Activated B cell treated with CpG ODN at 0.5 μM for 24 hours (primary cell): ENCODE measurements at places on chromosomes 3 and 15.
A peak's percentile ranks its signal among the peaks of the same experiment; 100 is the strongest.

- no peak overlapping the region for H3K4me3 ChIP-seq
- H3K36me3 ChIP-seq: no peaks in the 10 kb centered on the region
- no peaks in the 10 kb centered on the region for H3K27me3 ChIP-seq
- no peaks in the 10 kb centered on the region for H3K4me1 ChIP-seq
- no peak for DNase-seq
These were observed 80.2 kb downstream of the ADAMTS17 start for GRCh38 chr15:100261302-100262240.

GRCh38 chr3:63047068-63047467 lies 171.9 kb upstream of the CADPS start:
- H3K4me3 ChIP-seq: no peak overlapping the region
- peaks cover 25% of the 10 kb centered on the region for H3K4me1 ChIP-seq
- H3K27me3 ChIP-seq: no peaks in the 10 kb centered on the region
- H3K36me3 ChIP-seq: no peaks in the 10 kb centered on the region
- H3K27ac ChIP-seq: no peak overlapping the region
- no peak for DNase-seq

DNA sequence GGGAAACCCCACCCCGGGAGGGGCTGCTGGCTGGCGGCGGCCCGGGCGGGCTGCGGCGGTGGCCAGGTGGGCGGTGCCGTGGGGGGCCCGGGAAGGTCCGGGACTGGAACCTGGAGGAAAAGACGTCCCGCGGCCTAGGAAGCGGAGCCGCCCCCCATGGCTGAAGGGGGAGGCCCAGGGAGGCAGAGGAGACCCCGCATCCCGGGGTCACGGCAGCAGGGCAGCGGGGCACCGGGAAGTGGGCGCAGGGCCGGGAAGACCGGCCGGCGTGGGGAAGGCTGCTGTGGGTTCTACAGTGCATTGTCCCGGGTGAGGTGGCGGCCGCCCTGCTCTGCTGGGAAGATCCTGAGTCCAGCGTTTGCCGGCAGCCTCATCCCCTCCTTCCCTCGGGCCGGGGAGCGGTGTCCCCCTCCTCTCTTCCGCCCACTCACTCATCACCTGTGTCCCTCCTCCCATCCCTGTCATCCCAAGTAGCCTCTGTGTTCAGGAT lies 525 bp upstream of the FSTL1 start:
- no peak overlapping the region for H3K27ac ChIP-seq
- peaks cover 40% of the 10 kb centered on the region for H3K27me3 ChIP-seq
- H3K4me1 ChIP-seq: peaks cover 12% of the 10 kb centered on the region
- no peak for DNase-seq
- peak overlapping the region; percentile 35 for H3K4me3 ChIP-seq
- H3K36me3 ChIP-seq: no peaks in the 10 kb centered on the region

- no peak overlapping the region for H3K4me3 ChIP-seq
- H3K4me1 ChIP-seq: no peaks in the 10 kb centered on the region
- H3K27me3 ChIP-seq: no peaks in the 10 kb centered on the region
- no peak overlapping the region for H3K27ac ChIP-seq
- H3K36me3 ChIP-seq: peaks cover 13% of the 10 kb centered on the region
These were observed 207.1 kb downstream of the GBE1 start for GRCh38 chr3:81554388-81554787.

DNA sequence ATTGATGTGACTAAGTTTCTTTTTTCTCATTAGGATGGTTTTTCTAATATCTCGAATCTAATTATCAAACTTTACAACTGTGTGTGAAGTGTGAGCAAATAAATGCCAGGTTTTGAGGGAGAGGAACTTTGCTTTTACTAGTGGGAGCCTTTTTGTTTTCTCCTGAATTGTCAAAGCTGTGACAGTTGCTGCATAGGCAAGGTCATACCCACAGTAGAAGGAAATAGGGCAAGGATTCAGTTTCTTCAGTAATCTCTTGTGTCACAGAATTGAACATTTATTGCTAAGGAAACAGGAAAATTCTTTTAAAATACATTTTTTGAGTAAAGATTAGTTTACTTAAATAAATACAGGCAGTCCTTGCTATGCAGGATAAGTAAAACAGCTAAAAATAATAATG lies 19.5 kb downstream of the GMPS start:
- H3K27ac ChIP-seq: no peak overlapping the region
- H3K27me3 ChIP-seq: no peaks in the 10 kb centered on the region
- H3K4me3 ChIP-seq: no peak overlapping the region
- H3K4me1 ChIP-seq: peaks cover 14% of the 10 kb centered on the region
- no peak for DNase-seq

DNA sequence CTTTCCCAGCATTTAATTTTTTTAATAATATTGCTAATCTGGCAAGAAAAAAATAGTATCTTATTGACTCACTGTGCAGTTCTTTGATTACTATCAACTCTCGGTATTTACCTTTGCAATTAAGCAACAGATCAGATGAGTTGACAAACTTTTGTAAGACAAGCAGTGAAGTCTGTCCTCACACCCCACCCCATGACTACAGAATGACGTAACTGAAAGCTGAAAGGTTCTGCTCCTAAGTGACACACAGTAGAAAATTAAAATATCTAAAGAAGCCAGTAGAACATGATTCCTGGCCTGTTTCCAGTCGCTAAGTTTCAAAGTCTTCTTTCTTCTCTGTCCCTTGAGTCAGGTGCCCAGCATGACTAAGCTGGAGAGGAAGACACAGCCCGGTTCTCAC lies 135.5 kb downstream of the STT3B start:
- no peak overlapping the region for H3K27ac ChIP-seq
- H3K27me3 ChIP-seq: no peaks in the 10 kb centered on the region
- no peak overlapping the region for H3K4me3 ChIP-seq
- no peaks in the 10 kb centered on the region for H3K4me1 ChIP-seq
- peaks cover 93% of the 10 kb centered on the region for H3K36me3 ChIP-seq

DNA sequence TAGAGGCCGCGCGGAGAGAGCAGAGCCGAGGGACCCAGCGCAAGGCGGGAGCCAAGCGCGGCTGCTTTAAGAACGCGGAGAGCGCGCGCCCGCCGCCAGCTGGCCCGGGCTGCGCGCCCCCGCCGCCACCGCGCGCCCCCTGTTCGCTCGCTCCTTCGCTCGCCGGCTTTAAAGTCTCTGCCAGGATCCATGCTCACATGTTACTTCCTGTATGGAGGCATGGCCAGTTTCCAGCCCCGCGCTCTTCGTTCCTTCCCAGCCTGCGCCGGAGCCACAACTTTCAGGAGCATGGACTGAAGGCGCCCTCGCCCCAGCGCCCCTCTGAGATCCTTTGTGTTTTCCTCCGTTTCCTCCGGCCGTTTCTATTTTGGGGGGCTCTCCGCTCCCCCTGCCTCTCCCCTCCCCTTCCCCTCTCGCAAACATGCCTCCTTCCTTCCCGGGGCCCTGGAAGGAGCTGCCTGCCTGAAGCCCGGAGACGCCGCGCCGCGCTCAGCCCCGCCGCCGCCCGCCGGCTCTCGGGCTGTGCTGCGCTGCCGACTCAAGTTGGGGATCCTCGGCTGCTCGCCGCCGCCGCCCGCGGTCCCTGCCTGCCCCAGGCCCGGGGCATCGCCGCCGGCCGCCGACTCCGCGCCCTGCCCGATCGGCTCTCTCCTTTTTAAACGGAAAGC lies at the start of gene PTPRG:
Gene PTPRG (plus strand): TSS at position 198 of the 668 bp plus-strand sequence. CDS start 717 bp downstream, outside the sequence.
- H3K4me3 ChIP-seq: peak within 1 kb of the TSS; percentile 82
- DNase-seq: no peak
- peaks cover 63% of the 10 kb centered on the region for H3K27me3 ChIP-seq
- H3K36me3 ChIP-seq: no peaks in the 10 kb centered on the region

GRCh38 chr15:25874379-25874778 lies 11.3 kb upstream of the ATP10A start:
- DNase-seq: no peak
- no peak overlapping the region for H3K27ac ChIP-seq
- peaks cover 3% of the 10 kb centered on the region for H3K27me3 ChIP-seq
- no peak overlapping the region for H3K4me3 ChIP-seq
- H3K4me1 ChIP-seq: peaks cover under 1% of the 10 kb centered on the region

DNA sequence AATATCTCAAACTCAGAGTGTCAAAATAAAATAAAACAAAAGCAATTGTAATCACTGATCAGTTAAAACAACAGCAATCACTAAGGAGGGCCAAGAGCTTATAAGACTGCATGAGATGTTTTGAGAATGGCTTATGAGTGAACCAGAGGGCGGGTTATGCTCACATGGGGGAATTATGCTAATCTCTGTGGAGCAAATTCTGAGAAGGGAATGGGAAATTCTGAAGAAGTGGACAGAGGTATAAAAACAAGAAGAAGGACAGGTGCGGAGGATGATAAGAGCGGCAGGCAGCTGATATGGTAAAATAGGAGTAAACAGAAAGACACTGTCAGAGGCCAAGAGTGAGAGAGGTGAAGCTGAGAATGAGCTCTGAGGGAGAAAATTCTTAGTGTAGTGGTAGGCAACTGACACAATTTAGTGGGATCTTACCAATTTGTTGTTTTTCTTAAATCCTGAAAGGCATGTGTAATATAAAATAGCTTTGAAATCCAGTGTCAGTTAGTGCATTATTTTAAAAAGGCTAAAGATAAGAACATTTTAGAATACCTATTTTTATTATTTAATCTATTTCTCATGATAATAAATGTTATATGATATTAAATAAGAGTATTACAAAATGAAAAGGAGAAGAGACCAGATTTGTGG lies 133.8 kb downstream of the SPATA16 start:
- no peaks in the 10 kb centered on the region for H3K27me3 ChIP-seq
- H3K27ac ChIP-seq: no peak overlapping the region
- no peaks in the 10 kb centered on the region for H3K4me1 ChIP-seq
- no peak for DNase-seq

GRCh38 chr3:42264399-42265058 lies 1.5 kb downstream of the CCK start:
- peaks cover 10% of the 10 kb centered on the region for H3K4me1 ChIP-seq
- no peaks in the 10 kb centered on the region for H3K36me3 ChIP-seq
- H3K4me3 ChIP-seq: no peak overlapping the region
- no peak overlapping the region for H3K27ac ChIP-seq
- H3K27me3 ChIP-seq: peaks cover 65% of the 10 kb centered on the region
- no peak for DNase-seq
